ENCODE measurements at places on chromosomes 6 and 20.
A peak's percentile ranks its signal among the peaks of the same experiment; 100 is the strongest.

- no peak for DNase-seq
- no peak overlapping the region for H3K27ac ChIP-seq
- no peaks in the 10 kb centered on the region for H3K4me1 ChIP-seq
- H3K36me3 ChIP-seq = no peaks in the 10 kb centered on the region
These were observed 229.1 kb downstream of the PLCB1 start for GRCh38 chr20:8361006-8361652.

GRCh38 chr6:127404133-127404532 lies 55.1 kb downstream of the KIAA0408 start:
- peak overlapping the region; percentile 48 for H3K27ac ChIP-seq
- no peaks in the 10 kb centered on the region for H3K36me3 ChIP-seq
- no peaks in the 10 kb centered on the region for H3K27me3 ChIP-seq
- no peak overlapping the region for H3K4me3 ChIP-seq

GRCh38 chr6:139883776-139884175 lies 509.3 kb upstream of the CITED2 start:
- no peak overlapping the region for H3K27ac ChIP-seq
- peaks cover 2% of the 10 kb centered on the region for H3K27me3 ChIP-seq
- no peaks in the 10 kb centered on the region for H3K4me1 ChIP-seq
- no peaks in the 10 kb centered on the region for H3K36me3 ChIP-seq
- no peak for DNase-seq
- H3K4me3 ChIP-seq = no peak overlapping the region

GRCh38 chr6:157747370-157747769 lies 75.7 kb upstream of the SNX9 start:
- H3K36me3 ChIP-seq = no peaks in the 10 kb centered on the region
- no peak overlapping the region for H3K27ac ChIP-seq
- peaks cover 3% of the 10 kb centered on the region for H3K4me1 ChIP-seq
- H3K4me3 ChIP-seq = no peak overlapping the region
- DNase-seq = no peak

- H3K4me1 ChIP-seq = peaks cover 9% of the 10 kb centered on the region
- H3K4me3 ChIP-seq = no peak overlapping the region
- H3K27me3 ChIP-seq = no peaks in the 10 kb centered on the region
- H3K36me3 ChIP-seq = peaks cover 80% of the 10 kb centered on the region
- no peak for DNase-seq
These were observed 14.4 kb downstream of the NQO2 start for GRCh38 chr6:3013901-3014674.

DNA sequence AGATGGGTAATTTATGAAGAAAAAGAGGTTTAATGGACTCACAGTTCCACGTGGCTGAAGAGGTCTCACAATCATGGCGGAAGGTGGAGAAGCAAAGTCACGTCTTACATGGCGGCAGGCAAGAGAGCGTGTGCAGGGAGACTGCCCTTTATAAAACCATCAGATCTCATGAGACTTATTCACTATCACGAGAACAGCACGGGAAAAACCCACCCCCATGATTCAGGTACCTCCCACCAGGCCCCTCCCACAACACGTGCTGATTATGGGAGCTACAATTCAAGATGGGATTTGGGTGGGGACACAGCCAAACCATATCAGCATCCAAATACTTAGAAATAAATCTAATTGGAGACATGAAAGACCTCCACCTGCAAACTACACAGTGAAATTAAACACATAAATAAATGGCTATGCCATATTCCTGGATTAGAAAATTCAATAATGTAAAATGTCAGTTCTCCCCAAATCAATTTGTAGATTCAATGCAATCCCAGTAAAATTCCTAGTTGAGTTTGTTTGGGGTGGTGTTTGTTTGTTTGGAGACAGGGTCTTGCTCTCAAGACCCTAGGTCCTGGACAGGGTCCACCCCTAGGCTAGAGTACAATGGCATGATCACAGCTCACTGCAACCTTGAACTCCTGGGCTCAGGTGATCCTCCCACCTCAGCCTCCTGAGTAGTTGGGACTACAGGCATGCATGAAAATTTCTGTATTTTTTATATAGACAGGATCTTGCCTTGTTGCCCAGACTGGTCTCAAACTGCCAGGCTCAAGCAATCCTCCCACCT lies 101.6 kb downstream of the TAF4 start:
- peaks cover 15% of the 10 kb centered on the region for H3K27me3 ChIP-seq
- no peak for DNase-seq
- H3K27ac ChIP-seq = no peak overlapping the region
- no peaks in the 10 kb centered on the region for H3K4me1 ChIP-seq
- H3K4me3 ChIP-seq = no peak overlapping the region
- H3K36me3 ChIP-seq = no peaks in the 10 kb centered on the region

DNA sequence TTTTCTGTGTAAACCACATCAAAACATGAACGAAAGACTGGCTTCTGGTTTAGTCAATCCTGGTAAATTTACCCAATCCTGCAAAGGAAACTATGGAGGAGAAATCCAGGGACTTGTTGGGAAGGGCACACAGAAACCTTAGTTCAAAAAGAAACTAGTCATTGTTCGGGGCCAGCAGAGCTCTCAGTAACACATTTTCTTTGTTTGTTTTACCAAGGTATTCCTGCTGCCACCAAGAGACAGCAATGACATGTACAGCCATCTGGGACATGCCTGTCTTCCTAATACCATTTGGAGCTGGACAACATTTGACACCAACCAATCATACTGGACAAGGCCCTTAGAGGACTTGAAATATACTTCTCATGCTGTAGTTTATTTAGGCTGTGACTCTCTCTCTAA lies 8.3 kb downstream of the OARD1 start:
- H3K27ac ChIP-seq = no peak overlapping the region
- H3K4me1 ChIP-seq = peaks cover 38% of the 10 kb centered on the region
- peak; percentile 4 for DNase-seq

DNA sequence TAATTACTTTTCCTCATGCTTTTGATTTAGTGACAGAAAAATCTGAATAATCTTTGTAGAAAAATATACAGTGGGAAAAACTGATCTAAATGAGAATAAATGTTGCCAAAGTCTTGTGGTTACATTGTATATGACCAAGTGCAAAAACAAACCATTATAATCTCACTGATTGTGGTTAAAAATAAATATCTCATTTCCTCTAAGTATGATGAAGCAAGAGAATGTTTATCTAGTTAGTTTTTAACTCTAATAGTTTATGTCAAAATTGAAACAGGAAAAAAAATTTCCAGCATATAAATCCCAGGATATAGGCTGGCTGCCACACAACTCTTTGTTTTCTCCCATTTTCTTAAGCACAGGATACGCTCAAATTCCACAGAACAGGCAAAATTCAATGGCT lies 392.7 kb upstream of the ID4 start:
- no peaks in the 10 kb centered on the region for H3K36me3 ChIP-seq
- H3K4me1 ChIP-seq = no peaks in the 10 kb centered on the region
- no peak overlapping the region for H3K4me3 ChIP-seq
- no peak overlapping the region for H3K27ac ChIP-seq

GRCh38 chr6:4105980-4106536 lies 27.1 kb upstream of the FAM217A start:
- no peak overlapping the region for H3K27ac ChIP-seq
- no peaks in the 10 kb centered on the region for H3K4me1 ChIP-seq
- no peak overlapping the region for H3K4me3 ChIP-seq
- no peak for DNase-seq
- peaks cover 24% of the 10 kb centered on the region for H3K27me3 ChIP-seq

- H3K4me1 ChIP-seq = peaks cover 8% of the 10 kb centered on the region
- H3K36me3 ChIP-seq = no peaks in the 10 kb centered on the region
- DNase-seq = no peak
- no peak overlapping the region for H3K4me3 ChIP-seq
- no peaks in the 10 kb centered on the region for H3K27me3 ChIP-seq
These were observed 60.5 kb downstream of the CD83 start for GRCh38 chr6:14178083-14178445.

- no peak for DNase-seq
- H3K27ac ChIP-seq = no peak overlapping the region
- no peaks in the 10 kb centered on the region for H3K36me3 ChIP-seq
- H3K4me3 ChIP-seq = no peak overlapping the region
- no peaks in the 10 kb centered on the region for H3K4me1 ChIP-seq
- H3K27me3 ChIP-seq = no peaks in the 10 kb centered on the region
These were observed 172.7 kb upstream of the TENT5A start for GRCh38 chr6:81925201-81925600.

DNA sequence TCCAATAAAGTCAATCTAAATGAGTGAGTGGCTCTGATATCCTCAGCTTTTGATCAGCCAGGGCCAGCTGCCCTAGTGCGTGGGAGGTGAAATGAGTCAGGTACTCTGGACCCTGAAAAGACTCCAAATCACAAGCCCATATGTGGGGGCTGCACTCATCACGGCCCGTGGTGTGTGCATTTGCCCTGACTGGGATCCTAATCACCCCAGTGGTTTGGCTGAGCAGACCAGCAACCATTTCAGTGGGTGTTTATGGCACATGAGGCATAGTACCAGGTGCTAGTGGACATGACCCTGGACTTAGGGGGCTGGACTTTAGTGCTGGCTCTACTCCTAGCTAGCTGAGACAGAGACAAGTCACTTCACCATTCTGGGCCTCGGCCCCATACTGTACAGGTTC lies 39.4 kb downstream of the SCML4 start:
- H3K27me3 ChIP-seq = no peaks in the 10 kb centered on the region
- peaks cover 74% of the 10 kb centered on the region for H3K4me1 ChIP-seq
- no peak for DNase-seq
- H3K4me3 ChIP-seq = no peak overlapping the region
- H3K27ac ChIP-seq = peak overlapping the region; percentile 91

GRCh38 chr20:34928411-34928810 lies 27.2 kb downstream of the GSS start:
- H3K36me3 ChIP-seq = peaks cover 36% of the 10 kb centered on the region
- no peaks in the 10 kb centered on the region for H3K27me3 ChIP-seq
- no peak overlapping the region for H3K27ac ChIP-seq
- peaks cover 8% of the 10 kb centered on the region for H3K4me1 ChIP-seq

DNA sequence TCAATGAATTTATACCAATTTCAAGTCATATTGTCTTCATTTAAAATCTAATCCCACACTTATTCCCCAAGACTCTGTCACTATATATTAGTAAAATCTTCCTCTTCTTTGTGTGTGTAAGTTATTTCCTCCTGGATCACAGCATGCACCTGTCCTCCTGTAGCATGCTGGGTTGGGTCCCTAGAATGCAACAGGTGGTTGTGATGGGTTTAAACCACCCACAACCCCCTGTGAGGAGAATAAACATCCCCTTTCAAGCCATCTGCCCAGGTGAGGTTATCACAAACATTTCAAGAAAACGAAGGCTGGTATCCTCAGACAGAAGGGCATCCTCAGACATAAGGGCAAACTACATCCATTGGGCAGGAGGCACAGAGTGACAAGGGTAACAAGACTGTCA lies 26.4 kb downstream of the DZANK1 start:
- no peaks in the 10 kb centered on the region for H3K27me3 ChIP-seq
- no peak overlapping the region for H3K4me3 ChIP-seq
- H3K36me3 ChIP-seq = no peaks in the 10 kb centered on the region
- peaks cover 6% of the 10 kb centered on the region for H3K4me1 ChIP-seq
- DNase-seq = no peak
- no peak overlapping the region for H3K27ac ChIP-seq

DNA sequence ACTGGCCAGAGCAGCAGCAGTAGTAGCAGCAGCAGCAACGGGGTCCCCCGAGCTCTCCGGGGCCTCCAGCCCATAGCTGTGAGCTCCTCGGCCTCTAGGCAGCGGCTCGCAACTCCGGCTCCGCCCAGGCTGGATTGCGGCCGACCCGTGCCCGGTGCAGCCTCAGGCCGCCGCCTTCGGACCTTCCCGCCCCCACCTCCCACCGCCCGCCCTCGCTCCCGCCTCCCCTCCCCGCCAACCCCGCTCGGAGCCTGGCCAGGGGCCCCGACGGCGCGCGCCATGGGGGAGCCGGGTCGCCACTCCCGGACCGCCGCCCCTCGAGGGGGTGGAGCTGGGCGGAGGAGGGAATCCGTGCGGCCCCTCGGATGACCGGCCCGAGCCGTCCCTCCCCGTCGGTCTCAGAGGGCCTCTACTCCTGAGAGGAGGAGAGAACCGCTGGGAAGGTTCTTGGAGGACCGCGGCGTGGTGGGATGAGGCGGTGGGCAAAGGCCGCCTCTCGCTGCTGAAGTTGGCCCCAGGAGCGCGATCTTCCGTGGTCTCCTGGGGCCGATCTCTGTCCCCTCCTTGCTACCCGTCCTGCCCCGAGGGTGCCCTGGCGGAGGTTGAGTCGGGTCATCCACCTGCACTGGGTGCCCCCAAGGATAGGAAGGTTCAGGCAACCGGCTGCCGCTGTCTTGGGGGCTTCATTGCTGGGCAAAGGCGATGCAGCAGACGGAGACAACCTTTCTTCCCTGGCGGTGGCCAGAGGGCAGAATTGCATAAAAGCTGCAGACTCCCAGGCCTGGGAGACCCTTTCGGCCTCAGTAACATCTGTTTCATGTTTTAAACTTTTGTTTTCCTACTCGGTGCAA lies at the start of gene ADAM33:
TSS of gene ADAM33 (minus strand) at position 80 of the 851 bp plus-strand sequence. CDS start at position 74, 6 bp downstream.
- H3K27me3 ChIP-seq = peaks cover 57% of the 10 kb centered on the region
- no peak within 1 kb of the TSS for H3K4me3 ChIP-seq
- DNase-seq = no peak
- no peak within 1 kb of the TSS for H3K27ac ChIP-seq
- no peaks in the 10 kb centered on the region for H3K4me1 ChIP-seq
- H3K36me3 ChIP-seq = no peaks in the 10 kb centered on the region

GRCh38 chr20:38296433-38296832 lies 7.5 kb upstream of the BPI start:
- no peaks in the 10 kb centered on the region for H3K4me1 ChIP-seq
- no peak for DNase-seq

DNA sequence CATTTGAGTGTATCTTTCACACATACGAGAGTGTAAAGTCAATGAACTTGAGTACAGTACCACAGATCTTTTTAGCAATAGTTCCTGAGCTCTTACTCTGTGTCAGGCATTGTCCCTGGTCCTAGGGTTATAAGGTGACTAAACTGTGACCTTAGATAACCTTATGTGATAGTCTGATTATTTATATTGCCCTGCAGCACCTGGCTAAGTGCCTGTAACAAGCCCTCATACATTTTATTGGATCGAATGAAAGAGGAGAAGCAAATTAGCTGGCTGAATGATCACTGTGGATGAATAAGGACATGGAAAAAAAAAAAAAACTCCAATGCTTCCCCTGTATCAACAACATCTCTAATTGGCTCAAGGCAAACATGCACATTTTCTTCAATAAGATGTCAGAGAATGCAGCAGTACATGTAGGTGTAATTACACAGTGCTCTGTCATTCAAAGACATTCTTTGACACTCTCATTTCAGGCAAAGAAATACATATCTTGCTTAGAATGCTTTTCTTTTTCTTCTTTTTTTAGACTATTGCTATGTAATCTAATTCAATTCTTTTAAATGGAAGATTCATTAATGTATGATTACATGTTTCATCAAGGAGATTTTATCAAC lies 153.4 kb downstream of the PHACTR1 start:
- H3K36me3 ChIP-seq = no peaks in the 10 kb centered on the region
- peaks cover 6% of the 10 kb centered on the region for H3K27me3 ChIP-seq

- H3K4me3 ChIP-seq = no peak overlapping the region
- H3K4me1 ChIP-seq = no peaks in the 10 kb centered on the region
- no peaks in the 10 kb centered on the region for H3K36me3 ChIP-seq
These were observed 38.1 kb upstream of the BMP5 start for GRCh38 chr6:55913228-55914195.

DNA sequence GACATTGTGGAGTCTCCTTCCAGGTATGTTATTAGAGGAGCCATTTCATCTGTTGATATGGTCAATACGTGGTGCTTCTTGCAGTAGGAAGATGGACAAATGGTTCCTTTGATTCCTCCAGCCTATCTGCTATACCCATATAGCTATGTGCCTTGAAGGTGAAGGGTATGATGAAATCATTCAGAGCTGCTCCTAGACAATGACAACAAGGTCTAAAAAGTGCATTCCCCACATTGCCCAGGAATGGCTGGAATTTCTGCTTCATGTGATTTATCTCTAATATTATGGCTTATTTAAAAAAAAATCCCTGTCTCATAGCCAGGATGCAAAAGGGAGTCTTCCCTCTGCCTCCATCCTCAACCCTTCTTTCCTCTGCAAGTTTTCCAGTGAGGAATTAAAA lies 14.1 kb downstream of the DAAM2 start:
- no peaks in the 10 kb centered on the region for H3K4me1 ChIP-seq
- peaks cover 14% of the 10 kb centered on the region for H3K27me3 ChIP-seq
- H3K27ac ChIP-seq = no peak overlapping the region
